ENCODE measurements at places on chromosomes 6 and 20.

DNA sequence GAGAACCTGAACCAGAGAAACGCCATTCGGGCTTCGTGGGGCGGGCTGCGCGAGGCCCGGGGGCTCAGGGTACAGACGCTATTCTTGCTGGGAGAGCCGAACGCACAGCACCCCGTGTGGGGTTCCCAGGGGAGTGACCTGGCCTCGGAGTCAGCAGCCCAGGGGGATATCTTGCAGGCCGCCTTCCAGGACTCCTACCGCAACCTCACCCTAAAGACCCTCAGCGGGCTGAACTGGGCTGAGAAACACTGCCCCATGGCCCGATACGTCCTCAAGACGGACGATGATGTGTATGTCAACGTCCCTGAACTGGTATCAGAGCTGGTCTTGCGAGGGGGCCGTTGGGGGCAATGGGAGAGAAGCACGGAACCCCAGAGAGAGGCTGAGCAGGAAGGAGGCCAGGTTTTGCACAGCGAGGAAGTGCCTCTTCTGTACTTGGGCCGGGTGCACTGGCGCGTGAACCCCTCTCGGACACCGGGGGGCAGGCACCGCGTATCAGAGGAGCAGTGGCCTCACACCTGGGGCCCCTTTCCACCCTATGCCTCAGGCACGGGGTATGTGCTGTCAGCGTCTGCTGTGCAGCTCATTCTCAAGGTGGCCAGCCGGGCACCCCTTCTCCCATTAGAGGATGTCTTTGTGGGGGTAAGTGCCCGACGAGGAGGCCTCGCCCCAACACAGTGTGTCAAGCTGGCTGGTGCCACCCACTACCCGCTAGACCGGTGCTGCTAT lies 904 bp downstream of the B3GALT4 start:
- peak; percentile 53 for DNase-seq

- no peak for DNase-seq
These were observed 9.4 kb upstream of the BIRC7 start for GRCh38 chr20:63226042-63226943.

DNA sequence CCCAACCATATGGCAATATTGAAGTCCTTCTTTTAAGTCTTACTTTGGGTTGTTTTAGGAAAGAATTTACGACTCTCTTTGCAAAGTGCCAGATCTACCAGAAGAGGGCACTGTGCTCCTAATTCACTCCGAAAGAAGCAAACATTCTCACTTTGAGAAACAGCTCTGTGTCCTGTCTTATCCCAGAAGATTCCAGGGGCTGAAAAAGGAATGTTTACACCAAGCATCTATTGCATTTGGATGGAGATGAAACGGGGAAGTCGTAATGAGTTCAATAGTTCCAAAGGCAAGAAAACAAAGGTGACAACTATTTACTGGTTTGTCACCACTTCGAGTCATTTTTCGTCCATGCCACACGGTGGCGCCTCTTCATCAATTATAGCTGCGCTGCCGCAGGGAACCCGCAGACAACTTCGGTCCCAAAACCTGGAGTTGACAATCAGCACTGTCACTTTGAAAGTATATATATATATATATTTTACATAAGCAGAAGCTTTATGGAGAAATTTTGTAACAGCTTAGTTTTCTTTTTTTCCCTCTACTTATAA lies 121.6 kb downstream of the MOXD1 start:
- peak; percentile 65 for DNase-seq

DNA sequence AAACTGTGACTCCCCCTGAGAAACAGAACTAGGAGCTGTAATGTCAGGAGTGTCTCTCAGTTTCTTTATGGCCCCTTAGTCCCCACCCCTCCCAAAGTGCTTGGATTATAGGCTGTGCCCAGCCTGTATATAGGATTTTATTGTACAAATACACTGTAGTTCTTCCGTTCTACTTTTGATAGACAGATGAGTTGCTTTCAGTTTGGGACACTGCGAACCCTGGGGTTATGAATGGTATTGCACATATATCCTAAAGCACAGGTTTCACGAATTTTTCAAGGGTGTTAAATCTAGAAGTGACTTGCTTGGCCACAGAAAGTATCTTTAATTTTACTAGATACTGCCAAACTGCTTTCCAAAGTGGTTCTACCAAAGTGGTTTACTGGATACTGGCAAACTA lies 152.9 kb upstream of the ATXN1 start:
- no peak for DNase-seq

GRCh38 chr6:307874-308273 lies 15.6 kb downstream of the DUSP22 start:
- no peak for DNase-seq

Data from GM10248 (cell line).